ENCODE measurements at places on chromosomes 16 and 17.

GRCh38 chr17:3917391-3917931, 1.2 kb upstream of the P2RX1 start:
- no peak for DNase-seq

GRCh38 chr17:81398176-81398831, 3.0 kb downstream of the BAHCC1 start:
- DNase-seq, result no peak

DNA sequence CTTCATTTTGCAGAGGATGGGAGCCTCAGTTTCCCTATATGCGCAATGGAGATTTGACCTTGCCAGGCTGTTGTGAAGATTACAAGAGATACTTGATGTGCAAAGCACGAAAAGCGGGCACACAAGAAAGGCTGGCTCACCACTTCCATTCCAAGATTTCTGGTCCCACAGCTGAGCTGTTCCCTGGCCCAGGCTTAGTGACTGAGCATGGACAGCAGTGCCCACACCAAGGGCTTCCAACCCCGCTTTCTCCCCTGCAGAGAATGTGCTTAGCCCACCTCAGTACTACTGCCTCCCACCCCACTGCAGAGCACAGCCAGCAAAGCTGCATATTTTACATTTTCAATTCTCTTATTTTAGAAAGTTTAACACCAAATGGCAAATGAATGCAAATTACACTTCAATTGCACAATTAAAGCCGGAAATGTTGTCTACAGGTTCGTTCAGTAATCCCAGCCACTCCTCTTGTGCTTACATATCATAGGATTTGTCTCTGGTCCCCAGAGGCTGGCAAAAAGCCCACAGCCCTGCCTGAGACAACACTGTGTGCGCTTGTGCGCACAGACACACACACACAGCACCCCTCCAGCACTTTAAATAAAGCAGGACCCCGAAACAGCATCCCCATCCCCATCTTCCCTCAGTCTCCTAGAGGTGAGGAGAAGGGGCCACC, 51.8 kb downstream of the VAC14 start:
- DNase-seq, result no peak

DNA sequence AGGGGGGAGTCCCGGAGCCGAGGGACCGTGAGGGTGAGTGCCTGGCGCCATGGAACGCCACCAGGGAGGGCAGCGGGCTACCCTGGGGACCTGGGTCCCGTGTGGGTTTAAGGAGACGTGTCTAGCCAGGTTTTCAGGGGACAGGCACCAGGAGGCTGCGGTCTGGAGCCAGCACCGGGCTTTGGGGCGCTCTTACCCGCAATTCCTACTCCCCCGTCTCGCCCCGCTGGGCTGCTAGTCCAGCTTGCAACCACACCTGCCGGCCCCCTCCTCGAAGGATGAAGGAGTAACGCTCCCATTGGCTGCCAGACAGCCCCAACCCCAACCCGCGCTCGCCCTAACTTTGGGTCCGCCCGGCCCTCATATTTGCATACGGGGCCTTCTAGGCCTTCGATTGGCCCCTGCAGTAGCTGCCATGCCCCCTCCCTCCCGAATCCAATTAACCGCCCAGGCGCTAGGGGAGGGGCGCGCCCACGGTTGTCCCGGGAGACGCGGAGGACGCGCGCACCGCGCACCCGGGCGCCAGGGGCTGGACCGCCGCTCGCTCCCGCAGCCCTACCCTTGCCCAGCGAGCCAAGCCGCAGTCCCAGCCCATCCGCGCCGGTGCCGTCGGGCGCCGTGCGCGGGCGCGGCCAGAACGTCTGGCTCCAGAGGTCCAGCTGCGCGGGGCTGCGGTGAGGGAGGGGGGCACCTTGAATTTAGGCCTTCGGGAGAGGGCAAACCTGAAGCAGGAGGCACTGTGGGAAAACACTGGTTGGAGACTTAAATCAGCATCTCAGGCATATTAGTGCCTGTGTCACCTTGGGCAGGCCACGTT, at the start of gene TTLL6:
Gene TTLL6, minus strand, starts transcription at position 456 of the 817 bp plus-strand sequence. Its CDS starts 157 bp downstream, at position 299.
- DNase-seq, result peak; percentile 94

- no peak for DNase-seq
Measured at GRCh38 chr16:3577302-3577752, at the start of gene NLRC3. TSS of gene NLRC3 (minus strand) at chr16:3577403. CDS start at chr16:3565036, 12,367 bp downstream.

GRCh38 chr17:75693500-75694481, 26.7 kb downstream of the SAP30BP start:
- peak; percentile 98 for DNase-seq

- no peak for DNase-seq
Measured at GRCh38 chr16:2019518-2019920, at the start of gene NPW. TSS of gene NPW (plus strand) at chr16:2019785.

DNA sequence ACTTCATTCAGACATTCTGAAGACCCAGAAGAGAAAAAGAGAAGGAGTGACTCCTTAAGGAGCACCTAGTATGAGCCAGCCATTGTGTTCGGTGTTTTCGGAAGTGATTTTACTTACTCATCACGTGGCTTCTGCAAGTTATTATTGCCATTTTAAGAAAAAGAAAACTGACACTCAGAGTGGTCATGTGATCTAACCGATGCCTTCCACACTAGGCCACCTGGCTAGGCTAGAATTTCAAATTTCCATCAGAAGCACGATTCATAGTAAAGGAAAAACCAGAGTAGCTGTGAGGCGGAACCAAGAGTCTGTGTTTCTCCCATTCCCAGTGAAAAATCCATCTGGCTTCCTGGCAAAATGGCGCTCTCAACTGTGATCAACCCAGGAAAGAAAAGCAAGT, 32.0 kb downstream of the GTF3C1 start:
- DNase-seq, result no peak

DNA sequence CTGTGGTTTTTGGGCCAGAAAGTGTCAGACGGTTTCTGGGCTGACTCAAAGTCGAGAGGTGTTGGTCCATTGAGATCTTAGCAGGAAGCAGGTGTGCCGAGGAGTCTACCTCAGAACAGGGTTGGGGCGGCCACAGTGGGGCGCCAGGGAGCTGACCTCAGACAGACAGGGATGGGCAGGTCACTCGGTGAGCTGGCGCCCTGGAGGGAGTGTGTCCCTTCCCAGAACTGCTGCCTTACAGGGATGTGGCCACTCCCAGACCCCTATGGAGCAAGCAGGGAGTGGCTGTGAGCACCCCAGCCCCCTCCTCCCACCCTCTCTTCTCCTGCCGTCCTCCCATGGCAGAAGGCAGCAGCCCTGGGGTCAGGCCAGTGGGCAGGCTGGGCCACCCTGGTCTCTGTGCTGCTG, 14.0 kb upstream of the DPEP1 start:
- DNase-seq, result peak; percentile 74

DNA sequence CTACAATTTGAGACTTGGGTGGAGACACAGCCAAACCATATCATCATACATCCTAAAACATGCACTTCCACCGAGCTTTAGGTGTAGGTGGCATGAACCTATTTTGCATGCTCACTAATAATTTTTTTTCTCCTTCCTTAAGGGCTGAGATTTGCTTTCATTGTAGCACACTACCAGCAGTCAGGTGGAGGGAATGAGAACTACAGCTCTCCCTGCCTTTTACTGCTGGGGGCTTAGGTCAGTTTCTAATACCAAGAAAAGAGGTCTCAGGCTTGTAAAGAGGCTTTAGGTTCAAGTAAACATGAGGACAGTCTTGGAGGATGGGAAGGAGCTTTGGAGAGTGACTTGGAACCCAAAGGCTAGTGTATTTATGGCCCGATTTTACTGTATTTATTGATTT, 22.0 kb downstream of the CFAP20 start:
- DNase-seq, result no peak

- peak; percentile 47 for DNase-seq
Measured at GRCh38 chr16:89581861-89582563, 6.5 kb downstream of the CPNE7 start.

GRCh38 chr17:57292091-57292490, 35.8 kb downstream of the MSI2 start:
- no peak for DNase-seq

GRCh38 chr17:45820052-45820780, 24.5 kb upstream of the SPPL2C start:
- no peak for DNase-seq

- peak; percentile 99 for DNase-seq
Measured at GRCh38 chr17:75124041-75124818, 7.3 kb downstream of the NT5C start.

DNA sequence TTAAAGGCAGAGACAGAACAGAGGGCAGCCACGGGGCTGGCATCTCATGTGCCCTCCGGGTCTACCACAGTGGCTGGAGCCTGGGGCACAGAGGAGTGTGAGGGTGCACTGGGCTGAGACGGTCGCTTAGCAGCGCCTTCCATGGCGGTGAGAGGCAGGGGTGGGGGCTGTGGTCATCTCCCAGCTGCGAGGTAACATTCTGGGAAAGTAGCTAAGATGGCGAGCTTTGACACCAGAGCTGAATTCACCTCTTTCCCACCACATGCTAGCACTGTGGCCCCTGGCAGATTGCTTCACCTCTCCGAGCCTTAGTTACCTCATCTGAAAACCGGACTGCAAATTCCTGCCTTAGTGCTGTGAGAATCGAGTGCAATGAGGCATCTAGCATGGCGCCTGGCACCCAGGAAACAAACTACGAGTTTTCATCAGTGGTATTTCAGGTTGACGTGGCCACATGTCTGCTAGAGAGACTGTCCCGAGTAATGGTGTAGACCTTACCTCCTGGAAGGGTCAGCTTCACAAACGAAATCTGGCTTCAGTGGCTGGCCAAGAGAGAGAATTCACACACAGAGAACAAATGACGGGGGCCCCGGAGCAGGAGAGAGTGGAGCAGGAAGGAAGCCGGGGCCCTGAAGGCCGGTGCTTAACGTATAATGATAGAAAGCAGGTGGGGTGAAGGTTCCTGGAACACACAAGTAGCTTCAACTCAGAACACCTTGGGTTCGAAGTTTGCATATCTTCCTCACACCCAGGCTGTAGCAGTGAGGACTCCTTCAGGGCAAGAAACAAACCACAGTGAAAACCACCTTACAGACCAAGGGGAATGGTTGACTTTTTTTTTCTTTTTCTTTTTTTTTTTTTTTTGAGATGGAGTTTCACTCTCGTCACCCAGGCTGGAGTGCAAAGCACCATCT, 63.9 kb upstream of the RPH3AL start:
- DNase-seq, result no peak

DNA sequence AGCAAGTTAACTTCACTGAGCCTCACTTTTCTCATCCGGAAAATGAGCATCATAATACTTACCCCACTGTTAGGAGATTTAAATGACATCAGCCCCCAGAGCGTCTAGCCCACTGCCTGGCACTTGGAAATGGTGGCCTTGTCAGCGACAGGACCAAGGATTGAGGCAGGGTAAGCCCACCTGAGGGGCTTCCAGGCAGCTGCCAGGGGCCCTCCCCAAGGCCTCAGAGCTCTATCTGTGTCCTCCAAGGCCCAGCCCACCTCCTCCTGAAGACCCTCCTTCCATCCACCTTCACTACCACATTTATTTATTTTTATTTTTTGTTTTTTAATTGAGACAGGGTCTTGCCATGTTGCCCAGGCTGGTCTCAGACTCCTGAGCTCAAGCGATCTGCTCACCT, 13.8 kb downstream of the PITPNM3 start:
- DNase-seq, result no peak

DNA sequence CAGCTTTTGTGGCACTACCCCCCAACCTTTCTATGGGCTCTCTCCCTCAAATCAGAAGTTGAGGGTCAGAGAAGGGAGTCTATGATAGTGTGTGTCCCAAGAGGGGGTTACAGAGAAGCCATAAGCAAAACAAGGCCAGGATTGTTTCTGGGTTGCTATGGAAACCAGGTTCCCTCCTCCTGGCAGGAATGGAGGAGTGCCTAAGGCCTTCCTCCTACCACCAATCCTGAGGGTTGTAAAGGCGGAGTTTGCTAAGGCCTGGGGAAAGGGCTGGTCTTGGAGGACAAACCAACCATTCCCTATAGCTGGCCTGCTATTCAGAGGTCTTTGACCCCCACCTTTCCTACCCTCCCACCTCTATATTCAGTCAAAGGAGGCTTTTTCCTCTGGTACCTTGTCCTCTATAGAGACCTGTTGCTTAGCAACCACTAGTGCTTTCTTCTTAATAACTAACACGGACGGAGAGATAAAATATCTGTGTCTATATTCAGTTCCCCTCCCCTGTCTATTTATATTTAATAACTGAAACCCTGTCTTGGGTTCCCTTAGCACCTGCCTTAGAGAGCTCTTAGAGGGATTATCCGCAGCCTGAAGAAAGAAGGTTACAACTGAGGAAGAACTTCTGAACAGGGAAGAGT, 43.4 kb downstream of the NEUROD2 start:
- DNase-seq, result no peak

DNA sequence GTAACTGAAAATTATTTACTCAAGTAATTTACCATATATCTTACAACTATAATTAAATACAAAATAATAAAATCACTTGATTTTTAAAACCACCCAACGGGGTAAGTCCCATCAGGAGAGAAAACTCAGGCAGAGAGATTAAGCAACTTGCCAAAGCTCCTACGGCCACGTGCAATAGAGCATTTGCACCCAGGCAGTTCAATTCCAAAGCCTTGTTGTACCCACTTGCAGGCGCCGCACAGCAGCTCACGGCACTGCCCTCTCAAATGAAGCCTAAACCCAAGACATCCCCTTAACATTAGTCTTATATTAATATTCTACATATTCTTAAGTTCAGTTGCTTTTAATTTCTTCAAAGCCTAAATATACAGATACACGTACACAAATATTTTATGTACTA, 75.7 kb downstream of the SPAG9 start:
- no peak for DNase-seq

DNA sequence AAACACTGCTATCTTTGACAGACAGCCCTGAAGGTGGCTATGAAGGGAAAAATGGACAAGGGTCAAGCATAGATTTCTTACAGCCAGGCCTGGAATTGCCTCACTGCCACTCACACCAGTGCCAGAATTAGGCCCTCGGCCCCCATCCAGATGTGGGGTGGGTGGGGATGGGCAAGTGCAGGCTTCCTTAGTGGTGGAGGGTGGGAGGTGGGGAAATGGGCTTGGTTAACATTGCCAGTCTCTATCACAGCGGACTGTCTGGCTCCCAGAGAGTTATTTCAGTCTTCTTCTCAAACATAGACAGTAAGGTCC, 24.9 kb downstream of the B9D1 start:
- no peak for DNase-seq
